Activated CD4-positive, alpha-beta T cell treated with anti-CD3 and anti-CD28 coated beads for 1 hour (primary cell): ENCODE measurements at places on chromosomes 16 and 17.

DNA sequence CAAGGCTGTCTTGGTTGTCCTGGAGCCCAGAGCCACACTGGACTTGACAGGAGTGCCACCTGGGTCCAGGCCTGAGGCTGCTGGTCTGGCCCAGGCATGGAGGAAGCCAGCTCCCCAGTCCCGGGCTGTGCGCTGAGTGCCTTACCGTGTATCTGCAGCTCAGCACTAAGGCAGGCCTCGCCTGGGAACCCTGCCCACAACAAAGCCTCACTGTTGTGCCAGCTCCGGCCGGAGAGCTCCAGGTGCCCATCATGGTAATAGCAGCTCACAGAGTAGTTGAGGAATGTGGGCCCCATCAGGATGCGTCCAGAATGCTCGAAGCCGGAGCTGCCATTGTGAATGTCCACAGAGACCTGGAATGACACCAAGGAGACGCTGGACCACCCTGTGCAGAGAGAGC, 72.2 kb downstream of the RMI2 start:
- DNase-seq: no peak

- peak; percentile 83 for DNase-seq
Measured at GRCh38 chr17:74987418-74987908, at the start of gene CDR2L. CDR2L (plus strand) TSS chr17:74987632; CDS start chr17:74988044, 412 bp downstream.

DNA sequence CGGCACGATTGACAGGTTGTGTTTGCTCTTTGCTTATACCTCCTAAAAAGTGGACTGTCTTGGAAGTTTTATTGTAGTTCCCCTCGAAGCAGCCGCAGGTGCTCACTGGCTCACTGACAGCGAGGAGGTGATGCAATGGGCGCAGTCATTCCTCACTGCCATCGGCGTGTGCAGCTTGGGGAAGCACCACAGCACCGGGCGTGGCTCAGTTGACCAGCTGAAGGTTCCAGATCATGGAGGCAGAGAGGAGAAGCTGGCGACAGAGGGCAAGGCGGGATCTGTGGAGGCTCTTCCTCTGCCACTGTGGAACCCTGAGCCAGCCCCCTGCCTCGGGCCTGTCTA, 72.1 kb upstream of the TNRC6C start:
- DNase-seq: no peak

- DNase-seq: no peak
Measured at GRCh38 chr17:4297351-4297750, 33.6 kb upstream of the ANKFY1 start.

- no peak for DNase-seq
Measured at GRCh38 chr17:57551321-57552079, 193.6 kb downstream of the CCDC182 start.

DNA sequence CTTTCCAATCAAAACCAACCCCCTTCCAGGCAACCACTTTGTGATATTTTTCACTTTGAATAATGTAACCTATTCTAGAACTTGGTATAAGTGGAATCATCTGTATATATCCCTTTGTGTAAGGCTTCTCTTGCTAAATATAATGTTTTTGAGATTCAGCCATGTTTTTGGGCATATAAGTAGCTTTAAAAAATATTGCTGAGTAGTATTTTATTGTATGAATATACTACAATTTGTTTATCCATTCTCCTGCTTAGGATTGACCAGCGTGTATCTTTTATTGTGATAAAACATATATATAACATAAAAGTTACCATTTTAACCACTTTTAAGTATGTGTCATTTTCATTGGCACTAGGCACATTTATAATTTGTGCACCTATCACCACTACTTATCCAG, 79.8 kb upstream of the GPR139 start:
- DNase-seq: no peak

GRCh38 chr16:12410837-12411490, 392.7 kb downstream of the CPPED1 start:
- no peak for DNase-seq
